Activated CD8-positive, alpha-beta T cell treated with anti-CD3 and anti-CD28 coated beads, Interleukin-2, amount 10 ng/mL, durations not matched to agents 7 days and 5 days (primary cell): ENCODE measurements at places on chromosomes 4 and X. TPM values are rescaled to one million over a fixed set of nuclear protein-coding genes. Genes with fewer than 3 reads are reported as not detected.
A peak's percentile ranks its signal among the peaks of the same experiment; 100 is the strongest.

GRCh38 chrX:39730662-39731329, 367.0 kb downstream of the BCOR start:
- peak; percentile 67 for DNase-seq

- DNase-seq: peak; percentile 33
These were observed 36.3 kb upstream of the REST start for GRCh38 chr4:56871371-56871866.

ADAM29 gene
- not detected for total RNA-seq

- DNase-seq: no peak
These were observed 129.7 kb downstream of the CFAP299 start for GRCh38 chr4:80465238-80465637.

DNA sequence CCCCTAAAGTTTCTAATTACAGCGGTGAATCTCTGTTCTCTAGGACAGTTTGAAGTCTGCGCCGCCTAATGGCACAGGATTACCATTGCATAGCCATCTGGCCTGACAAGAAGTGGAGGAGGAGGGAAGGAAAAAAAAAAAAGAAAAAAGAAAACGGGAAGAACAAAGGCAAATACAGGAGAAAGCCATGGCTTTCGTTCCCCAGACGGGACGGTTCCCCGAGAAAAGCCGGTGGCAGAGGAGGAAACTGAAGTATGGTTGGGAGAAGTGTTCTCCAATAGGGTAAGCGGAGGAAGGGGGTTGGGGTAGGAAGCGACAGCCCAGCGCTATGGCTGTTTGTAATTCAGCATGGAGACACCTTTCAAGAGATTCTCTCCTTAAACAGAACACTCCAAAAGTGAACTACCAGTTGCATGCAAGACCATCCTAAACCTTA, 80.8 kb downstream of the HMGN5 start:
- DNase-seq: peak; percentile 47

GRCh38 chr4:1837069-1837468, 18.9 kb downstream of the LETM1 start:
- DNase-seq: no peak

DNA sequence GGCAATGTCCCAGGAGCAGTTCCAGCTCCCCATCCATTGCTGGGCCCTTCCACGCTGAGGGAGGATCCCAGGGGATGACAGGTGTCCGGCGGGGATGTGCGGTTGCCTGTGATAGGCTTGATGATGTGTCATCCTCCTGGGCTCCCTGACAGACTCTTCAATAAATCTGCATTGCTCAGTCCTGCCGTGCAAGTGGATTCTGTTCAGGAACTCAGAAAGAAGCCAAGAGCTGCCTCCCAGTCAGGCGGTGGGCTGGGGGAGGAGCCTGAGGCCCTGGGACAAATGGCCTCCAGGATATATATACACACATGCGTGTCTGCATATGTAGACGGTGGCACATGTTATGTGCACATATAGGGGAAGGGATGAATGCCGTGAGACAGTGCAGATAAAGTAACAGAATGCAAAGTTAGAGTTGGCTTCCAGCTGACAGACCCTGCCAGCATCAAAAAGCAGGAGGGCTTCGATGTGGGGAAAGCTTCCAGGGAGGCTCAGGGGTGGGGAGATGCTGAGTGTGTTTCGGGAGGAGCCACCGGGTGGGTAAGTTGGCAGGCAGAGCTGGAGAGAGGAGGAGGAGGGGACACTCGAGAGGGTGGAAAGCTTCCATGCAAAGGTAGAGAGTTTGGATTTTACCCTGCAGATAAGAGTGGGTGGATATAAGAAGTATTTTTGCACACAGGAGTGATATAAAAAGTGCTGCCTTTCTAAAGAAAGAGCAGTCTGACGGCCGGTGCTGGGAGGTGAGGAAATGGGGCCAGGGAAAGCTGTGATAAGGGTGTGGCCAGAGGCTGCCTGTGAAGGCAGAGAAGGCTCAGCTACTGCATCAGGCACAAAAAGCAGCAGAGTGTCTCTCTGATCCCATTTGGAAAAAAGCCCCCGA, 28.5 kb upstream of the CRMP1 start:
- DNase-seq: no peak

DNA sequence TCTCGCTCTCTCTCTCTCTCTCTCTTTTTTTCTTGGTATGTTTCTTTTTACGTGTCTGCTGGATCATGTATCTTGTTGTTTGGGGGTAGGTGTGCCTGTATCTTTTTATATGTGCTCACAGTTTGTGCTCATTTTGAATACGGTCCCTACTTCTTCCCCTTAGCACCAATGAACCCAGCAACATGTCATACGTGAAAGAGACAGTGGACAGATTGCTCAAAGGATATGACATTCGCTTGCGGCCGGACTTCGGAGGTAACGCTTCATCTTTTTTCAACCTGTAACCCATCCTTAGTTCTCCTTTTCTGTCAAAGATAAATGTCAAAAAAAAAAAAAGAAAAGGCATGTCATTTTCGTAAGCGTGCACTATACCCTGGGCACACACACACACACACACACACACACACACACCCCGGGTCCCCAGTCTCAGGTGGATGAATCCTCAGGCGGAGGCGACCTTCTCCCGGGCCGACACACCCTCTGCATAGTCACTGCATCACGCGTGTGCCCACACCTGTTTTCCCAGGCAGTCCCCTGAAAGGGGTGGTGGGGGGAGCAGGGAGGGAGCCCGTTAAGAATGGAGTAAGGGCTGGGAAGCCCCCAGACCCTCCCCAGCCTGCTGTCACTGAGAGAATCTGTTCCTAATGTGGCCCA, 511 bp downstream of the GABRB1 start:
- peak; percentile 21 for DNase-seq

GRCh38 chr4:26955241-26955640, 94.6 kb downstream of the STIM2 start:
- no peak for DNase-seq

DNA sequence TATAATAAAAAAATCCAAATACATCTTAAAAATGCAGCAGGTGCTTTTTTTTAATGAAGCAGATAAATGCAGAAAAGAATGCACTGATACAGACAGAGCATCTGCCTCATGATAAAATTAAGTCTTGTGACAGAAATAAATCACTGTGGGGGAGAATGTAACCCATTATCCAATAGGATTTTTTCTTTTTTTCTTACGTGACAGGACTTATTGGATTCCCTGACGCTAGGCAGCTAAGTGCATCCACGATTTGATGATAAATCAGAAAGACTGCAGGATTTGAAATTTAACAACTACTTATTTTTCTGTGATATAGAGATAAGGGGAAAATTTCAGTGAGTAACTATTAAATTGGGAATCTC, 110.6 kb upstream of the PPARGC1A start:
- no peak for DNase-seq

- DNase-seq: no peak
These were observed 1.7 kb upstream of the VCX start for GRCh38 chrX:7841084-7841805.

ELK1 gene
- total RNA-seq: 56.9 TPM

- DNase-seq: no peak
These were observed 51.1 kb downstream of the GPC4 start for GRCh38 chrX:133364196-133364595.

INPP4B gene
- total RNA-seq: 43.7 TPM

DBET gene
- not detected for total RNA-seq

GRCh38 chr4:159252491-159252890, 149.6 kb downstream of the RAPGEF2 start:
- DNase-seq: no peak

- no peak for DNase-seq
These were observed 602.5 kb downstream of the RAPGEF2 start for GRCh38 chr4:159705334-159705733.

GRCh38 chr4:152257601-152258066, 278.3 kb downstream of the FBXW7 start:
- no peak for DNase-seq

APLN gene
- total RNA-seq: 2.7 TPM

DNA sequence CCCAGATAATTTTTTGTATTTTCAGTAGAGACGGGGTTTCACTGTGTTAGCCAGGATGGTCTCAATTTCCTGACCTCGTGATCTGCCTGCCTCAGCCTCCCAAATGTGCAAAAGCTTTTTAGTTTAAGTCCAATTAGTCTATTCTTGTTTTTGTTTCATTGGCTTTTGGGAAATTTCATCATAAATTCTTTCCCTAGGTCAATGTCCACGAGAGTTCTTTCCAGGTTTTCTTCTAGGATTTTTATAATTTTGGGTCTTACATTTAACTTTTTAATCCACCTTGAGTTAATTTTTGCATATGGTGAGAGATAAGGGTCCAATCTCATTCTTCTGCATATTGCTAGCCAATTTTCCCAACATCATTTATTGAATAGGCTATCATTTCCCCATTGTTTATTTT, 36.3 kb upstream of the PDLIM5 start:
- DNase-seq: no peak

DNA sequence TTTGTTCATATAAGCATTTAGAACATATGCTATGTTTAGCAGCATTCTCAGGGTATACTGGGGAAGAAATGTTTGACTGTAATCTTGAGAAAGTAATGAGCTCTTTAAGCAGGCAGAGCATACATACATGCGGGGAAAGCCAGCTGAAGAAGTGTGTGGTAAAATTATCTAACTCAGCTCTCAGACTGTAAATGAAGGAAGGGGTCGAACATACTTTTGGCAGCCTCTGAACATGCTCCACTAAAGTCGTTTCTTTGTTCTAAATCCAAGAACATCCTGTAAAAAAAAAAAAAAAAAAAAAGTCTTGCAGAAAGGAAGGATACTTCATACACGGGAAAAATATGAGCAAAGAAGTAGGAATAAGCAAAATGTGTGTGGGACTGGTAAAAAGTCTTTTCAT, 224.8 kb downstream of the GRID2 start:
- no peak for DNase-seq

- DNase-seq: no peak
These were observed 357.1 kb upstream of the NOCT start for GRCh38 chr4:138658518-138658917.

DNA sequence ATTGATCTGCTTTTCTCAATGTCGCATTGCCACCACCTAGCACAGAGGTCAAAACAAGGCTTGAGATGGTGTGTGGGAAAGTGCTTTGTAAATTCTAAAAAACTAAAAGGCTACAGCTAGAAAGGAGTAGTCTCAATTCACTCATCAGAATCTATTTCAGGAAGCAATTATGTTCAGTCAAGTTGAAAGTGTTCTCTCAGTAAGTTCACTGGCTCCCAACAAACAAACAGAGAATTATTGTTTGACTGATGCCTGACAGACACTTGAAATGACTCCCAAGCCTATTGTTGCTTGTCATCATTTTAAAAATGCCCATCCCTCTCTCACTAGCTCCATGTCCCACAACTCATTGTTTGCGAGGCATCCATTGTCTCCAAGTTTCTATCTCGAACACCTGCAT, 419.6 kb upstream of the CPEB2 start:
- DNase-seq: no peak

TCEAL5 gene
- total RNA-seq: not detected

GRCh38 chr4:91470671-91471070, 833.1 kb upstream of the GRID2 start:
- no peak for DNase-seq

GRCh38 chr4:100169491-100170485, 20.5 kb downstream of the DDIT4L start:
- DNase-seq: no peak

DNA sequence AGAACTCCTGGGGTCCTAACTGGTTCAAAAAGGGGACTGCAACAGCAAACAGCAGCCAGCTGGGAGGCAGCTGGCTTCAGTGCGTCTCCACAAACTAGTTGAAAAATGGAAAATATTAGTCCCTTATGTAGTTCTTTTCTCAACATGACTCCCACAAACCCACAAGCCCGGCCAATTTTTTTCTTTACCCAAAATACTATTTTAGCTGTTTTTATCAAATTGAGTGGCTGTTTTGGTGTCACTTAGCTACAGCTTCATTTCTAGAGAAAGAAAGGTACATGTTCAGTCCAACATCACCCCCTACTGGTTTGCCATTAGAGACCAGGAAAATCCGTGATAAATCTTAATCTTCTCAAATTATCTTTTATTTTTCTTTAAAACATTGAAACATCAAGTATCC, 97.2 kb downstream of the GUCY2F start:
- no peak for DNase-seq

C1GALT1C1 gene
- 21.1 TPM for total RNA-seq

DNA sequence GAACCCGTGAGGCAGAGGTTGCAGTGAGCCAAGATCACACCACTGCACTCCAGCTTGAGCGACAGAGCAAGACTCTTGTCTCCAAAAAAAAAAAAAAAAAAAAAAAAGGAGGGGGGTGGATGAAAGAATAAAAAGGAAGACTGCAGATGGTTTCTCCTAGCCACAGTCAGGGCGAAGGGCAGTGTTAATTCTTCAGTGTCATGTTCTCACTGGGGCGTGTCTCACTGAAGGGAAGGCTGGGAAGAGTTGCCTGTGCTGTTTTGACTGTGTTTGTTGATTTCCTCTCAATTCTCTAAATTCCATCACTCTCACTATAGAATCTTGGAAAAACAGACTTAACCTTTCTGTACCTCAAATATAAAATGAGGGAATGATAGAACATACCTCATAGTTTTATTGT, 71.6 kb upstream of the DHX15 start:
- no peak for DNase-seq

GRCh38 chr4:88969746-88970145, 87.2 kb downstream of the FAM13A start:
- DNase-seq: no peak

DNA sequence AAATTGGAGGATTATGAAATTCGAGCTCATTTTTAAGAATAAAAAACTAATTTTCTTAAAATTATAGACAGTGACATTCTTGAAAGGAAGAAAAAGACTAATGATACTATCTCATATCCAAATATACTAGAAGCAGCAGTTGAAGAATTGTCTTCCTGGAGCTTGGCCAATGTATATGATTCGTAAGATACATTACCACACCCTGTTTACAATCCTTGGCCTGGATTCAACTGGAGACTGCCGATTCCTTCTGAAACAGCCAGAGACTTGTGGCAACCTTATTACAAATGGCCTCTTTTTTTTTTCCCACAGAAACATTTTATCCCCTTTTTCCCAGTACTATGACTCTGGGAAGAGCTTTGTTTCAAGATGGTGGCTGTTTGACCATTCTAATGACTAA, 571.2 kb upstream of the FAT1 start:
- no peak for DNase-seq

DNA sequence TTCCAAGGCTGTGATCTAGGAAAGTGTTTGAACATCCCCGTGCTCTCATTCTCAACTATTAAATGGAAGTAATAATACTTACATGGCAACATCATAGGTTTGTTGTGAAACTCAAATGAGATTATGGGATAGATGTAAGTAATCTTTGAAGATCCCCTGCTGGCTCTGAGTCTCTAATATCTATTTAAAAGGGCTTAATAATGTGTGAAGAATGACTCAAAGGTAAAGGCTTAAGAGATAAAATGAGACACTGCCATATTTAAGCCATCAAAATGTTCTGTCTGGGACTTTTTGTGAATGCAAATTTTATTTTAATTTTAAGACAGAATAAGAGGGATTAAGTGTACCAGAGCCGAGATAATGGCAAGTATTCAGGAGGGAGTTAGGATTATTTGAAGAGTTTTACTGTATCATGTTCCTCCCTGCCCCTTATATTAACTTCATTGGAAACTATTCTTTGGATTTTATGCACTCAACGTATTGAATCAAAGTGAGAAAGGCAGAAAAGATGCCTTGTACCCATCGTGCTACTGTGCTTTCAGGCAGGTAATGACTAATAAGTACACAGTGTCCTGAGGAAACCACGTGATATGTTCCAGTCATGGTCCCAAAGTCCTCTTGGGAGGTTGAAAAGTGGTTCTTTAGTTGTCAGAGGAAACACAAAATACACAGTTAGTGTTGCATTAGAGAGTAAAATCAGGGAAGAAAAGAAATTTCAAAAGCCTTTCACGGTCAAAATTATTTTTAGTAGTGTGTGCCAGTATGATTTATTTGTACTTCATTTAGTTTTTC, 192.4 kb downstream of the RBM46 start:
- no peak for DNase-seq

HMX1 gene
- total RNA-seq: not detected

- no peak for DNase-seq
These were observed 73.8 kb downstream of the KDM6A start for GRCh38 chrX:44946771-44947170.
